CD8-positive, alpha-beta memory T cell (primary cell): ENCODE measurements at places on chromosomes 7 and 10. TPM values are rescaled to one million over a fixed set of nuclear protein-coding genes. Genes with fewer than 3 reads are reported as not detected.

PDCD11 gene
- 91.3 TPM for total RNA-seq

DNA sequence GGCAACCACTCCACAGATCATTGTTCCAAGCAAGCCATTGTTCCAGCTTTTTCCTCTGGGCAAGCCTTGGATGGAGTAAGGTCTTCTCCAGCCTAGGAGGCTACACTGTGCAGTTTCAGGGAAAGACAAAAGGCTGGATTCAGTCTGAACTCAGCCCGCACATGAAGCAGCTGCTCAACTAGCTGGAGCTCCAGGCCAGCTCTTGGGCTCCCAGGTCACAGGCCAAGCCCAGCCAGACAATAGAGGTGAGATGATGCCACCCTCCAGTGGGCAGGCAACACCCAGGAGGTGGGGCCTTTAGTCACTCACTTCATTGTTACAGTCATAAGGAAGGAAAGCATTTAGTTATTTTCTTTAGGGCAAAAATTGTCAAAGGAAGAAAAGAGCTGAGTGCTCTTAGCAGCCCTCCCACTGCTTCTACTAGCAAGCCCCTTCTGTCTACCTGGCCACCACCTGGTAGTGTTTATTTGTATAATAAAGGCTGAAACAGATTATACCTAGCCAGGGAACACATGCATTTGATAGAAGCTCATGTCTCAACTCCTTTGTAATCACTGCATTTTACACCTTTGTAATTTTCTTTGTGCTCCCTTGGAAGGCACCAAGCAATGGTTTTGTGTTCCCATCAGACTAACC lies 253.4 kb downstream of the WDR11 start:
- no peak for DNase-seq

DNA sequence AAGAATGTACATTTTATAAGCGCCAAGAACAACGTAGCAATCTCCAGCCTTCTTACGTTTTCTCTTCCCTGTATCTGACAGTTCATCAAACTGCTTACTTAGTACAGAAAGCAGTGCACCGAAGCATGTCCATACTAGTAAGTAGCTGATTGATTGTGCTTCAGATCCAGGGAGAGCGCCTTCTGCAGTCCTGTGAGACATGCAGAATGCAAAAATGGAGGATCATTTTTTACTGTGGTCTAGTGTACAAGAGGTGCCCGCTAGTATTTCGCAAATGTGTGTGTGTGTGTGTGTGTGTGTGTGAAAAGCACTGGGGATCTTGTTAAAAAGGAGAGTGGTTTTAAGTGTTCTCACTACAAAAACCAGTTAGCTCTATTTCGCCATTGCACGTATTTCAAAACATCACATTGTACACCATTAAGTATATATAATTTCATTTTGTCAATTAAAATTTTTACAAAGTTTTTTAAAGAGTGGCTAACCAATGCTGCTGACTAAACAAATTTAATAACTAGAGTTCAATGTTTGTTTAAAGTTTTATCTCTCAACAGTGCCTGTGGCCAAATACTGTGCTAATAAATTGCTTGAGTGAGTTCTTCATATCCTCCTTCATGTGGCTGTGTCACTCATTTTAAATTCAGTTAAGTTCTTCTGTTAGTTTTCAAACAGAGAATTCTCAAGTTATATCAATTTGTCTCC lies 99.6 kb downstream of the ZMYND11 start:
- no peak for DNase-seq

DNA sequence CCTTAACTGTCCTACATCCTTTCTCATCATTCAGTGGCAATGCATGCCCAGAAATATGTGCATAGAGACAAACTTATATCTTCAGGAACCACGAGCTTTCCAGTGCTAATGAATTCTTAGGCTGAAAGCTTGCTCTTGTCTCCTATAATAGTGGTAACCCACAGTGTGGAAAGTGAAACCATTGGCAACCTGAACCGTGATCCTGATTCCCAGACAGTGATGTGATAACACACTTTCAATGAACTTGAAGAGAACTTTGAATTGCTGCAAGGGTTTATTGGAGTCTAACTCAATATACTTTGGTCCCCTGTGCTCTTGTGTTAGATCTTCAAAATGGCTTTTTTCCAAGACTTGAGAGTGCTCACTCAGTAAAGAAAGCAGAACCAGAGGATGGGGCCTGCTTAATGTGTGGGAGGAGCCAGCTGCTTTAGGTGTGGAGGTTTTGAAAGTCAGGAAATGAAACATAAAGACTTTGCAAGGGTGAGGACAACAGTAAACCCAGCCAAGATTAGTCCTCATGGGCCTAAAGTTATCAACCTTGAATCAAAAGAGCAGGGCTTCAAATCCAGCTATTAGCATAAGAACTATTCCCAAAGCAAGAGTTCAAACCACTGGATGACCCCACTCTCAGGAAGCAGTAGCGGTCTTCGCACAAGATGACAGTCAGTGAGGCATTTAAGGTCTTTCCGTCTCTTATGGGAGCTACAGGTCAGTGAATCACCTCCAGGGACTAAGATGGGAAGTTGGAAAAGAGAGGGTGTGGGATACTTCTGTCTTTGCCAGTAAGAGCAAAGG lies 332.4 kb upstream of the NRP1 start:
- DNase-seq = no peak

RELN gene
- total RNA-seq = not detected

DNA sequence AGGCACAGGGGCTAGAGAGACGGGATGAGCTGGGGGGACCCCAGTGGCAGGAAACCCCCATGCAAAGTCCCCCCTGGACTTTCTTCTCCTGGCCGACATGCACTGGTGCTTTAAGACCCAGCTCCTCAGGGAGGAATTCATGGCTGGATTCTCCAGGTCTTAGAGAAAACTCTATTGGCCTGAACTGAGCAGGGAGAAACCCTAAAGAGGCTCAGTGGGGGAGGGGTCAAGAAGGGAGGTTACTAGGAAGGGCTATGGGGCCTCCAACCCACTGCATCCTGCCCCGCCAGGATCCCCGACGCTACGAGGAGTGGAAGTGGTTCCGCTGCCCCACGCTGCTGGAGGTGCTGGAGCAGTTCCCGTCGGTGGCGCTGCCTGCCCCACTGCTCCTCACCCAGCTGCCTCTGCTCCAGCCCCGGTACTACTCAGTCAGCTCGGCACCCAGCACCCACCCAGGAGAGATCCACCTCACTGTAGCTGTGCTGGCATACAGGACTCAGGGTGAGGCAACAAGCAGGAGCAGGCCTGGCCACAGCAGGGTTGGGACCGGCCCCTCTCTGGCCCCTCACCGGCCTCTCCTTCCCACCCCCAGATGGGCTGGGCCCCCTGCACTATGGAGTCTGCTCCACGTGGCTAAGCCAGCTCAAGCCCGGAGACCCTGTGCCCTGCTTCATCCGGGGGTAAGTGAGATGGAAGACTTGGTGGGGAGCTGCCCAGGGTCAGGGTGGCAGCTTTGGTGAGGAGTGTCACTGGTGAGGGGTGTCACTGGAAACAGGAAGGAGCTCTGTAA lies 13.8 kb downstream of the ATG9B start:
- DNase-seq = peak; percentile 48

- DNase-seq = peak; percentile 13
Observed at GRCh38 chr10:95832216-95833041, 75.3 kb upstream of the CC2D2B start.

DNA sequence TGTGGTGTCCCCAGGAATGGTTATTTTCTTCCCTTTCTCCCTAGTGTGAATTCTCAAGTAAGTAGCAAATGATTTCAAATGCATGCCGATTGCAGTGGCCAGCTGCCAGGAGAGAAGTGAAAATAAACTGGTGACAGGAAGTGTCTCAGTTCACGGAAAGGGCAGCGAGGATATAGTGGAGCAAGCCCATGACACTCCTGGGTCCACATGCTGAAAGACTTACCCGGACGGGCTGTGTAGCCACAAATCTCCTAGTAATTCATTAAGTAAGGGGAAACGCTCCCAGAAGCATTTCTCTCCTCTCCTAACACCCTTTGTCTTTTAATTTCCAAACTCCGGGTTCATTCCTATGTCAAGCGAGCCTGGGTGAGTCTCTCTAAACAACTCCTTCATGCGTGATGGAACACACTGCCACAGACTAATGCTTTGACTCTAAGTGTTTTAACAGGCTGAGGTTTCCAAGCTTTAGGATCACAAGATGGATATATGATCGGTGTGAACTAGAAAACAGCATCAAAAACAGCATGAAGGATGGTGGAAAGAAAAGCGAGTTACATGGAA lies 125.6 kb downstream of the CYP26A1 start:
- no peak for DNase-seq

EBLN1 gene
- not detected for total RNA-seq

DNA sequence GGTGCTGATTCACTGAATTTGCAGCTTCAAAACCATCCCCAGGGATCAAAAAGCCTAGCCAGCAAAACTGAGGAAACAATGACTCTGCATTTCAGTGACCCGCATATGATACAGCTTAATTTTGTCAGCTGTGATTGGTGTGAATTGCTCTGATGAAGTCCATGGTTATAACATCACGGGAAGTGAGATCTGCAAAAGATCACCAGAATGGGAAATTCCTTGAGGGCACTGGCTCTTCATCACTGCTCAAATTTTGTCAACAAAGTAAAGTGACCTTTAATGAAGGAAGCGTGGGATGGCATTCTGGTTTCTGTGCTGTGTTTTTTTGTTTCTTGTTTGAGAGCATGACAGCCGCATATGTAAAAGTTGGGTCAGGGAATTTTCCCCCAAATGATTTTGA lies 745.9 kb downstream of the GATA3 start:
- no peak for DNase-seq

SKAP2 gene
- total RNA-seq = 11.4 TPM

DNA sequence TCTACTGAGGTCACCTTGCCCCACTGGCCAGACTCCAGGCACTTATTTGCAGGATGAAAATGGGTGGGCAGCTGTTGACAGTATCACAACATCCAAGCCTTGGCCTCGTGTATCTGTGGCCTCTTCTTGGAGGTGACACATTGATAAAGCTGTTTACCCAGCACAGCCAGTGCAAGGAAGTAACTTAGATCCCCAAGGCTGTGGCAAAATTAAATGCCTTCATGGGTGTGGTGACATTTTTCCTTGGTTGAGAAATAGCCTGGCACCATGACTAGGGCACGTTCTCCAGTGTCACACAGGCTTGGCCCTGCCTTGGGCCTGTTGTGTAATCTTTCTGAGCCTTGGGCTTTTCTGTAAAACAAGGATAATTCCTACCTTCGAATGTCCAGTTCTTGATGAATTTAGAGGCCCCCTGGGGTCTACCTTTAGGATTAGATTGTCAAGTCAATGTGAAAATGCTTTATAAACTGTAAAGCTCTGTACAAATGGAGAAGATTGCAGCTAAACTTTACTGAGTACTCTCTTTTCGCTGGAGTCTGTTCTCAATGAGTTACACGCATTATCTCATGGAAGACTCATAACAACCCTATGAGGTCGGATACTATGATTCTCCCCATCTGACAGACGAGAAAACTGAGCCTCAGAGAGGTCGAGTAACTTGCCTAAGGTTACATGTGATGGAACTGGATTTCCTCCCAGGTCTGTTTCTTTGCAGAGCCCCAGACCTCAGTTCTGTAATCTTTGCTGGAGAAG lies 46.7 kb upstream of the LOXL4 start:
- DNase-seq = no peak

CYP2W1 gene
- not detected for total RNA-seq

HOXA13 gene
- not detected for total RNA-seq

DNA sequence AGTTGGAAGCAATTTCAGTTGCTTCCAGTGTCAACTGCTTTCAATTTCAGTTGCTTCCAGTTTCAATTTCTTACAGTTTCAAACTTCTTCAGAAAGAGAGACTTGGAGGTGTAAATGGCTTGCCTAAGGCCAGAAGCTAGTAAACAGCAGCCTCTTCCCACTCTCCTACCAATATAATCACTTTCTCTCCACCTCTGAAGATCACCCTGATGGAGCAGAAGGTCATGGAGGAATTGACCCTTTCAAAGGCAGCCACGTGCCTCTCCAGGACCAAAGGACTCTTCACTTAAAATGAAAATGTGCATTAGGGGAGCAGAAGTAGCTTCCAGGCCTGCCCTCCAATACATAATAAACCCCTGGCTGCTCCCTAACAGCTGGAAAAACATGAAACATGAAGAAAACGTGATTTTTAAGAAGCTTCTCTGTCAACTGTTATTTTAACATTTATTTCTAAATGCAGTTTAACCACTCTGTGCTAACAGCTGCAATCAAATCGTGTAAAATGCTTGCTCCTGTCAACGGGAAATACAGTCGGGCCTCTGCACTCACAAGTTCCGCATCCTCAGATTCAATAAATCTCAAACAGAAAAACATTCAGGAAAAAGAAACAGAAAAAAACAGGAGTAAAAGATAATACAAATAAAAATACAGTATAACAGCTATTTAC lies 1020.6 kb downstream of the XPNPEP1 start:
- DNase-seq = no peak

- DNase-seq = no peak
Observed at GRCh38 chr7:6167004-6167551, 105.3 kb downstream of the CYTH3 start.

ZNF853 gene
- total RNA-seq = 4.5 TPM

GRCh38 chr10:88114368-88114767 lies 250.9 kb downstream of the PTEN start:
- DNase-seq = no peak
